ENCODE measurements at places on chromosomes 7 and 10.

DNA sequence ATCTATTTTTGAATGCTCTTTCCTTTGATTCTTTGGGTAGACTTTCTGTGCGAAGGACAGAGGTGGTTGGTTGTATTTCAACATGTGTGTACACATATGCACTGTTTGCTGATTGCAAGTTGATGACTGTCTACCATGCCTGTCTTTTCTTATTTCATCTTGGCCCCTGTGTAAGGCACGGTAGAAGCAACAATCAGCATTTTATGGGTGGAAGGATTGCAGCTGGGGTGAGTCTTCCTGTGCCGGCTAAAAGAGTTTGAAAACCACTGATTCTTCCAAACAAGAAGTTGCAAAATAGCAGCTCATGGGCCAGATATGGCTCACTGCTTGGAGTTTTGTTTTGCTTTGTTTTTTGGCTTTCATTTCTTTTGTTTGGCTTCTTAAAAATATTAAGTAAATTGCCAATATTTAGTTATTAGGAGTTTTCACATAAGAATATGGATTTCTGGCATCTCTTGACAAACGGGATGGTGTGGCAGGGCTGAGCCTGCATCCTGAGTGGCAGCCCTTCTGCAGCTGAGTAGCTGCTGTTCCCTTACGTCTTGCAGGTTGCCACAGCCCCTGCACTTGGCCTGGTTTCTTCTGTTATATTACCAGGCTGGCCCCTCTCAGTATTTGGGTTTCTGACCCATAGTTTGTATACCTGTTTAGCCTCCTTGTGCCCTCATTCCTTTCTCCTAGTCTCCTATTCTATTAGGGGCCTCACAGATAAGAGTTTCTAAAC lies 7.2 kb downstream of the ZNF862 start:
- ATAC-seq = no peak

- no peak for ATAC-seq
Measured at GRCh38 chr10:127587668-127588365, 38.7 kb downstream of the NPS start.

DNA sequence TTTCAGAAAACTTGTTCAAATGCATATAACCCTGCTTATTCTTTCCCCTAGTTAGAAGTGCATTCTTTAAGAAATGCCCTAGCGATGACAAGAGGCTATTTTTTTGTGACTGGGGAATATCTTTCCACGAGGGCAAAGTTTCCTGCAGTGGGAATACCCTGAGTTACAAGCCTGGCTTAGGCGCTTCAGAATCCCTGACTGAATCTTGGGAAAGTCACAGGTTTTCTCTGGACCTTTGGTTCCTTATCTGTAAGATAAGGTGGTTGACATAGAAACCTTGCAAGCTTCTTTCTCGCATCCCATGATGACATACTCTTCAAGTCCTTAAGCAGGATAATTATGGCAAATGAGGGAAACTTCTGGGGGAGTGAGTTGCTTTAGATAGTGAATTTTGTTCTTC lies 80.5 kb upstream of the FZD8 start:
- no peak for ATAC-seq

DNA sequence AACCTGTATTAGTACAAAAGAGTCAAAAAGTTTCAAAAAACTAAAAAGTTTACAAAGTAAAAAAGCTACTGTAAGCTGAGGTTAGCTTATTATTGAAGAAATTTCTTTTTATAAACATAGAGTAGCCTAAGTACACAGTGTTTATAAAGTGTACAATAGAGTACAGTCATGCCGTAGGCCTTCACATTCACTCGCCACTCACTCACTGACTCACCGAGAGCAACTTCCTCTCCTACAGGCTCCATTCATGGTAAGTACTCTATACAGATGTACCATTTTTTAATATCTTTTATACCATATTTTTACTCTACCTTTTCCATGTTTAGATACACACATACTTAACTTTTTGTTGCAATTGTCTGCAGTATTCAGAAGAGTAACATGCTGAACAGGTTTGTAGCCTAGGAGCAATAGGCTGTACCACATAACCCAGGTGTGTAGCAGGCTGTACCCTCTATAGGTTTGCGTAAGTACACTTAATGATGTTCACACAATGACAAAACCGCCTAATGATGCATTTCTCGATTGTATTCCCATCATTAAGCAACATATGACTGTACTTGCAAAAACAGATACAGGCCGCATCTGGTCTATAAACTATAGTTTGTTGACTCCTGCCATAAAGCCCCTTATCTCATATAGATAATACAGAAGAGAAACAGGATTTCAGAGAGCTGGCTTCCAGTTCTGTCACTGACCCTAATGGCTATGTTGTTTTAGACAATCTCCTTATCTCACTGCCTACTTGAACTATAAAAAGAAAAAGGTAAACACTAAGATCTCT lies 438.8 kb downstream of the HTR7 start:
- no peak for ATAC-seq

DNA sequence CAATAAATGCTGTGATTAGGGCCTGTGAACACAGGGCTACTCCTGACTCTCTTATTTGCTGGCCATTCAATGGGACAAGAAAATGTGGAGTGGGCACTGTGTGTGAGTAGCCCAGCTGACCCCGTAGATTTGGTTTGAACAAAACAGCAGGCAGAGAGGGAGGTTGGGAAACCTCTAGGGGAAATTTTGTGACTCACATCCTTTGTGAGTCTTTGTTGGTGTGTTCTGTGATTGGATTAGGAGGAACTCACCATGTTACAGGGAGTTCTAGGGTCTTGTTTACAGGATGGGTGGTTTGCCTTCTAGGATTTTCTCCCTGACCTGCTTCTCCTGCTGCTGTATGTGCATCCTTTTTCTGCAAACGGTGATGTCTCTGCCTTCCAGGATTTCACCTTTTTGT lies 128.3 kb upstream of the MKI67 start:
- peak; percentile 43 for ATAC-seq

- ATAC-seq = no peak
Measured at GRCh38 chr7:92436612-92437445, 10.5 kb upstream of the GATAD1 start.

DNA sequence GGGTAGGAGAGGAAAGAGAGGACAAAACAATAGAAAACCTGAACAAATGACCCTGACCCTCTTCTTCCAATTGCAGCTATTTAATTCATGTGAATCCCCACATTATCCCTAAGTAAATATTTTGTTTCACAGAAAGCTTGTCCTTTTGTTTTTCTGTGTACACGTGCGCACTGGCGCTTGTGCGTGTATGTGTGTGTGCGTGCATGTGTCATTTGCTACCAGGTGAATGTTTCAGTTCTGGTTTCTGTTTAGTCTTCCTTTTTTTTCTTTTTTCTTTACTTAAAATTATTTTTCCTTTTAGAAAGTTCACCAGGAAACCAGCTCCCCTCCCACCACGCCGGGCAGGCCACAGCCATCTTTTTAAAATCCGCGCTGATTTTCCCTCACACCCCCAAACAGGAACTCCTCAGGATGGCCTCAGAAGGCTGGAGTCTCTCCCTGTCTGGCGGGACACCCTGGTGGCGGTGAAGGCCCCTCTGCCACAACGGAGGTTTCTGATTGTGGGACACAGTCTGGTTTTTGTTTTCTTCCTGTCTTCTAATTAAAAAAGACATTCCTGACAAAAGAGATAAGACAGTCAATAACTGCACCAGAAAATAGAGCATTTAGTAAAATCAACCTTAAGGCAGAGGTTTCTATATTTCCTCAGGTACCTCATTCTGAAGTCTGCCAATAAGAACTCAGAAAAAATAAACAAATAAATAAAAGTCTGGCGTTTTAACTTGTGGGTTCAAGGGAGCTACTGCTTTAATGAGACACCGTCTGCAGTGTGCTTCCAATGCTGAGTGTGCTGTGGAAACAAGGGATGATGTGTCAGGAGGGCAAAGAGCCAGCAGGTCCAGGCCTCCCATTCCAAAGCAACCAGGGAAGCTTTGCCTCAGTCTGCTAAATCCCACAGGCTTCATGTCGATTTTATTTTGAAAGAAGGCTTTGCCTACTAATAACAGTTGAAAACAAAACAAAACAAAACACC lies 17.4 kb downstream of the IRF5 start:
- no peak for ATAC-seq

GRCh38 chr10:3420527-3421469 lies 248.2 kb upstream of the PITRM1 start:
- no peak for ATAC-seq

- no peak for ATAC-seq
Measured at GRCh38 chr7:56078196-56078595, 14.1 kb downstream of the SUMF2 start.

GRCh38 chr7:139341776-139342226 lies 664 bp downstream of the FMC1 start:
- ATAC-seq = no peak

Measured in activated T-helper 17 cell treated with anti-CD3 and anti-CD28 coated beads, Interleukin-2, amount 50 U/mL, for 72 hours (primary cell).